NCI-H748 treated with DMSO at 0.1 percent for 48 hours (cell line): ENCODE measurements at places on chromosomes 5 and 9.

DNA sequence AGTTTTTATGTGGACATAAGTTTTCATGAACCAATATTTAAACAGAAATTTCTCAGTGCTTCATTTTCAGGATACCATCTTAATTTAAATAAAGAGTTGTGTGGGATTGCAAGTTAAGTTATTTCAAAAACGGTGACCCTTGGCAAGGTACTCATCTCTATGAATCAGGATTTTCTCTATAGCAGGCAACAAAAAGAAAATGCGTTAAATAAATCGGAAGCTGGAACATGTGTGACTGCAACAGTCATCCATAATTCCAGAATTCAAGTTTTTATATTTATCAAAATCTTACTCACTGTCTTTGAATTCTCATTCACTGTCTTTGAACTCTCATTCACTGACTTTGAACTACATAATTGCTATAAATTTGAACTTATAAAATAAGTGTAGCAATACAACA, 5.8 kb upstream of the RECK start:
- no peak for DNase-seq

GRCh38 chr5:136141561-136141960, 8.9 kb downstream of the SMAD5 start:
- DNase-seq, result no peak

GRCh38 chr5:79689541-79690466, at the start of gene CMYA5:
TSS of gene CMYA5 (plus strand) at chr5:79689836. CDS start at chr5:79689908, 72 bp downstream.
- no peak for DNase-seq

DNA sequence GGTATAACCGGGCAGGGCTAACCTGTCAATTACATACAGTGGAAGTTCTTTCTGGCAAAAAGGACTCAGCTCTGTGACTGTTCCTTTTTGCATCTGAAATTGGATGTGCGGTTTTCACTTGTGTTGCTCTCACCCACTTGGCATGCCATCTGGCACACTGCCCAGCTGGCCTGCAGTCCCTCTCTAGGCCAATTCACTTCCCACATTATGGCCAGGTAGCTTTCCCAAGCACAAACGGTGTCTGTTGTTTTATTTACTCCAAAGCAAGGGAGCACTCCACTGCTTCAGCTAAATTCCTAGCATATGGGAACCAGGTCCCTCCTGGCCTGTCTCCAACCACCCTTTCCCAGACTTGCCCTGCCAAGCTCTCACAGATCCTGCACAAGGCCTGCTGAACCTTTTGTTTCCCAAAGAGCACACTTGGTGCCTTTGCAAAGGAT, 132.5 kb downstream of the SEMA6A start:
- peak; percentile 18 for DNase-seq

- no peak for DNase-seq
These were observed 61.4 kb upstream of the SHISAL2B start for GRCh38 chr5:64628901-64629300.
